ENCODE measurements at places on chromosomes 6 and 20.

DNA sequence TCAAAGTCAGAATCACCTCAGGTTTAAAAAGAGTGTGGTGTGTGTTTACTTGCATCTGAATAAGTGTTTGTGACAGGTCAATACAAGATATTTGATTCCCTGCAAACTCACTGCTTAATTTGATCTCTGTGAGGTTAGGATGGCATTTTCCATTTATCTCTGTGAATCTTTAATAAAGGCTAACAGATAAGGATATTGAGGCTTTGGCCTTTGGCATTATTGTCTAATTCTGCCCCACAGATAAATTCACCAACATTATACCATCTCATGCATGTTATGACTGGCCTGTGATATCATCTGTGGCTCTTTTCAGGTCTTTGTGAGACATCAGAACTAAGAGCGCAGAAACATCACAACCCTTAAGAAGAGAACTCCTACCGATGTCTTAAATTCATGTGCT is 84.7 kb downstream of the TRMT6 start:
- DNase-seq, result no peak

DNA sequence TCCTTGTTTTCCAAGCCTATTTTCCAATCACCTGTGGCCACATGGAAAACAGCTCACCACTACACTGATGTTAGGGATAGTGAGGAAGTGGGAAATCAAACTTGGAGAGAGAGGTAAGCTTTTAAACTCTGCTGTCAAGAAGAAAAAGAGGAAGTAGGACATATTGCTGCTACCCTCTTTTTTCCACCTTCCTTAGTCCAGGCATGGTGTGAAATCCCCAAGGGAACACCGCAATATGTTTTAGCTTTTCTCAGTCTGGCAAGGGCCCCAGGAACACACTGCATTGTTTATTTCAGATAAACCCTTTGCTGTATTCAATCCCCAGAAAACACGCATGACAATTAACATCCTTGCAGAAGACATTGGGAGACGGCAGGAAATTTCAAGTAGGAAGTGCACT is 61.3 kb downstream of the HS3ST5 start:
- no peak for DNase-seq

DNA sequence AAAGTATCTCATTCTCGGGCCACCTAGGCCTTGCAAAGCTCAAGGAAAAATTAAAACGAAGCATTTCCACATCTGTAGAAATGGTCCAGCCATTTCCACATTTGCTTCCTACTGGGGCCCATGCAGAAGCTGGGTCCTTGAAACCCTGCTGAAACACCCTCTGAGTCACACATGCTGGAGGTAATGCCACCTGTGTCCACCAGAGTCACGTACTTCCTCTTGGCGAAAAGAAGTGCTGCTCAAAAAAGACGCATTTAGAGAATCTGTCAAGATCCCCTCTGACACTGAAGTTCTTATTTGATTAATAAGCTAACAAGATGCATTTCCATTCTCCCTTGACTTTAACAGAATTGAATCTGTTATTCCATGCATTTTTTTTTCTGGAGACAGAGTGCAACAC is 423.2 kb downstream of the PREX1 start:
- no peak for DNase-seq

DNA sequence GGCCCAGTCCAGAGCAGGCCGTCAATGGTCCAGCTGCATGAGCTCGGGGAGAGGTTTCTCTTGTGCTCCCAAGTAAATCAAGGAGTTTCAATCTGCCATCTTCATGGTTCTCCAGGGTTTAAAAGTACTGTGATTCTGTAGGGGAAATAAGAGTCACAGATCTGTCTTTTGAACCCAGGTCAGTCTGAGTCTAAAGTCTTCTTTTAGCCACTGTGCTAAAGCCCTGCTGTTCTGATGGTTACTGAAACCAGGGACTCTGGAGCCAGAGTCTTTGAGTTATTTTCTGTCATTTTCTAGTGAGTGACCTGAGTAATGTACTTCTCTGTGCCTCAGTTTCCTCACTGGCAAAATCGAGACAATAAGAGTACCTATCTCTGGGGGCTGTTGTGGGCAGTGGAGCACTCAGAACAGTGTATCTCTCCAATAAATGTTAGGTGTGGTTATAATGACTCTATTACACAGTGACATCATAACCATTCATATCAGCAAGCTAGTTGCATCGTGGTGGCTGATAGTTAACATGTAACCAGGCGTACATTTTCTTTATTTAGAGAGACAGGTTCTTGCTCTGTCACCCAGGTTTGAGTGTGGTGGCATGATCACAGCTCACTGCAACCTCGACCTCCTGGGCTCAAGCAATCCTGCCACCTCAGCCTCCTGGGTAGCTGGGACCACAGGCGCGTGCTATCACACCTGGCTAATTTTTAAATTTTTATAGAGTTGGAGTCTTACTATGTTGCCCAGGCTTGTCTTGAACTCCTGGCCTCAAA is 74.6 kb upstream of the KCNG1 start:
- no peak for DNase-seq

GRCh38 chr6:138001750-138002349 is 105.4 kb downstream of the PERP start:
- DNase-seq, result no peak

Measured in NCI-H1417 treated with DMSO at 0.1 percent for 48 hours (cell line).